ENCODE measurements at places on chromosomes 11 and 22.
A peak's percentile ranks its signal among the peaks of the same experiment; 100 is the strongest.

DNA sequence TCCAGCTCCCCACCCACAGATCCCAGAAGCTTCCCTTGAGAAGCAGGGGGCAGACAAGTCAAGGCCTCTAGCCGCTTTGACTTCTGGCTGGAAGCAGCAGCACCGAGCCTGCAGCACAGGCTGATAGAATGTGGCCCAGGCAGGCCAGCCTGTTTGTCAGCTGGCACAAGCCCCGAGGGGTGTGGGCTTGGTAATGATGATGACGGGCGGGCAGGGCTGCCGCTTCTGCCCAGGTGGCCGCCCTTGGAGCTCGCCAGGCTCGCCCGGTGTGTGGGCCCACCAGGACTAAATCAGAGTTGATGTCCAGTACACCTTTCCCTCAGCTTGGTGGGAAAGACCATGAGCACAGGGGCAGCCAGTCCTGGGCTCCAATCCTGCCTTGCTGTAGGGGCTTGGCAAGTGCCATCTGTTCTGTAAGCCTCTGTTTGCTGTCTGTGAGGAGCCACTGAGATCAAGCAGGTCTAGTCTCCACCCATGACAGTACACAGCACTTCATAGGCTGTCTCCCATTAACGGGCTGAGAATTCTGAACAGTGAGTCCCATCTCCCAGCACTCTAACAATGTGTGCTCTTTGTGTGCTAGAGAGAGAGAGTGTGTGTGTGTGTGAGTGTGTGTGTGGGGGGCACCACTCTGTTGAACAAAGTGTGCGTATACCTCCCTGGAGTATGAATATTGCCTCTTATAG is 26.8 kb downstream of the MICAL2 start:
- no peak for DNase-seq

DNA sequence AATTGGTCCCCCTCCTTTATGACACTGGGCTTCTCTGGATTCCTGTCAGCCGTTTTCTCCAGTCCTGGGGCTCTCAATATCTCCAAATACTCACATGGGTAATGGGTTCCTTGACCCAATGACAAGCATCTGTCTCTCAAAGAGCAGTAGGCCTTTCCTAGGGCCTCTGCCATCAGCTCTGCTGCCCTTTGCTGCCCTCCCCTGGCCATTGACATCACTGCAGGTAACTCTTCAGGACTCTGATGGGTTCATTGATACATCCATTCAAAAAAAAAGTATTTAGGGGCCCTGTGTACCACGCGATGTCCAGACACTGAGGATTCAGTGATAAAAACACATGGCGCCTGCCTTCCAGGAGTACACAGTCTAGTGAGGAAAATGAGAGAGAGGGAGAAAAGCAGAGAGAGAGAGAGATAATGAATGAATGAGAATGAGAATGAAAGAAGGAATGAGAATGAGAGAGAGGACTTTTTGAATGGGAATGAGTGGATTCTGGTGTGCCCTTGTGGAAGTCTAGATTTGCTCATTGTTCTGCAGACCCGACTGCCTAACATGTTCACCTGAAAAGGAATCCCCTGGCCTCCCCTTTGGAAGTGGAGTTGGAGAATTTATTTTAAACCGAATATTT is 42.6 kb upstream of the OLFML1 start:
- peak; percentile 93 for DNase-seq

GRCh38 chr11:94150704-94151685 is 22.4 kb downstream of the PANX1 start:
- DNase-seq, result no peak

GRCh38 chr22:18991821-18992442 is 55.8 kb upstream of the PRODH start:
- no peak for DNase-seq

- DNase-seq, result no peak
Measured at GRCh38 chr11:86278226-86278625, 23.8 kb upstream of the HIKESHI start.

- DNase-seq, result no peak
Measured at GRCh38 chr22:45683248-45683647, 11.6 kb downstream of the ATXN10 start.

- DNase-seq, result no peak
Measured at GRCh38 chr22:29481265-29482000, 1.4 kb downstream of the NEFH start.

- DNase-seq, result no peak
Measured at GRCh38 chr11:76124905-76125770, 81.2 kb downstream of the WNT11 start.

- no peak for DNase-seq
Measured at GRCh38 chr11:59728913-59729312, 15.3 kb upstream of the OR10V1 start.

- DNase-seq, result no peak
Measured at GRCh38 chr11:77302752-77303151, 1.3 kb upstream of the GDPD4 start.

DNA sequence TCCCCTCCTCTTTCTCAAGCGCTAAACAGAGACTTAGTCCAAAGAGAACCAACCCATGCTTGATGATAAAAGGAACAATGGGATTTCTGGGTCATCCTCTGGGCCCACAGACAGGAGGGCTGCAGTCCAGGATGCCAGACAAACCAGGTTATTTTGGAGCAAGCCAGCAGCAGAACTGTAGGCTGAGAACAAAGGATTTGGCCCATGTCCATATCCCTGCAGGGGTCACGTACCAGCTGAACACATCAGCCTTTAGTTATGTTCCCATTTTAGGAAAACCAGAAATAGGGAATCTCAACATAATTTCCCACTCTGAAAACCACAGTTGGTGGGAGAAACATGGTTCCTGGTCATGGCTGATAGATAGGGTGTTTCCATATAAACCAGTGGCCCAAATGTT is 533.6 kb upstream of the CADM1 start:
- DNase-seq, result no peak

DNA sequence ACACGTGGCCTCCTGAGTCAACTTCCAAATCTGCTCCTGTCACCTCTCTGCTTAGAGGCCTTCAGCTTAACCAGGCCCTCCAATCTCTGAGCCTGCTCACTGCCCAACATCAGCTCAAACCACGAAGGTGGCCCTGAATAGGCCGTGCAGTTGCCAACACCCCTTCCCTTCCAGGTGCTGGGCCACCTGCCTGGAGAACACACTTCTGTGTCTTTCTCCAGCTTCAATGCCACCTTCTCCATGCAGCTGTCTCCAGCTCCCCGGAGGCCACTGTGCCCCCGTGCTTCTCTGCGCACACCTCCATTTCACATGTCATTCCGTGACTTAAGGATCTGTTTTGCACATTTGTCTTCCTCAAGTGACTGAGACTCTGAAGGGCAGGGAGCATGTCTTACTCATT is 5.3 kb downstream of the RELA start:
- DNase-seq, result no peak

- DNase-seq, result peak; percentile 67
Measured at GRCh38 chr22:42317008-42317407, 46.6 kb upstream of the TCF20 start.

GRCh38 chr11:95442531-95443050 is 211.6 kb upstream of the SESN3 start:
- DNase-seq, result no peak

- peak; percentile 86 for DNase-seq
Measured at GRCh38 chr22:18075720-18076497, 1.9 kb upstream of the PEX26 start.

- no peak for DNase-seq
Measured at GRCh38 chr11:79121351-79121750, 319.5 kb downstream of the TENM4 start.

DNA sequence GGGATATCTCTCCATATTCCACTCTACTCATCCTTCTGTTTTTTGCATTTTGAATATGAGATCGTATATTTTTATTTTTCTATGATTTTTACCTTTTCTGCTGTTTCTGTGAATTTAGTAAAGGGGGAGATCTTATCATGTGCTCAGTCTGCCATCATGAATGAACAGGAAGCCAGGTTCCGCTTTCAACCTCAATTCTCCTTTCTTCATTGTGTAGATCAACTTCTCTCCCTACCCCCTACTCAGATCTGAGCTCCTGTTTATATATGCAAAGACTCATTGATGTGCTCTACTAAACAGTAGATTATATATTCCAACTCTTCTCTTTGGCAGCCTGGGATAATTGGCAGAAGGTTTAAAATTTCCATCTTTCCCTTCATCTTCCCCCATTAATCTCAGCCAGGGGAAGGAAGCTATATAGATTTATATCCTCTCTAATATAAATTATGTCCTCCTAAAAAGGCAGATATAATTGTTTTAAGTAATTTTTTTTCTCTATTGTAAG is 336.7 kb upstream of the PLET1 start:
- DNase-seq, result no peak

DNA sequence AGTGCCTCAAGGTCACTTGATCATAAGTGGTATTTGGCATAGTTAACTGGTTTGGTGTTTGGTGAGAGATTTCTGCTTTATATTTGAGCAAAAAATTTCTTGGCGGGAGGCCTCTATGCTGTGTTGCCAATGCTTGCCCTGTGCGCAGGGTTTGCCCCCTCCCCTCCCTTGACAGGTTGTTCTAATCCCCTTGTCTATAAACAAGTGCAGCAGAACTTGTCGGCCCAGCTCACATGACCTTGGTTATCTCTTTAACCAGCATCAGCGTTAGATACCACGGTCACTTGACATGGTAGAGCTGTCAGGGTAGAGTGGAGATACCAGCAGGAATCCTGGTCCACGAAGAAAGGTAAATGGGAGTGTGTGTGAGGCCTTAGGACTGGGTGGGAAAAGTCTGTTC is 35.6 kb downstream of the MARK2 start:
- DNase-seq, result no peak

- no peak for DNase-seq
Measured at GRCh38 chr22:24975125-24975640, 22.7 kb downstream of the KIAA1671 start.

GRCh38 chr11:32425761-32426160 is 9.6 kb downstream of the WT1 start:
- no peak for DNase-seq

GRCh38 chr22:44272401-44272771 is 40.4 kb downstream of the SHISAL1 start:
- no peak for DNase-seq

- DNase-seq, result no peak
Measured at GRCh38 chr11:129770993-129771392, 44.7 kb upstream of the TMEM45B start.

- peak; percentile 76 for DNase-seq
Measured at GRCh38 chr11:64654439-64654838, 63.4 kb downstream of the SLC22A12 start.

DNA sequence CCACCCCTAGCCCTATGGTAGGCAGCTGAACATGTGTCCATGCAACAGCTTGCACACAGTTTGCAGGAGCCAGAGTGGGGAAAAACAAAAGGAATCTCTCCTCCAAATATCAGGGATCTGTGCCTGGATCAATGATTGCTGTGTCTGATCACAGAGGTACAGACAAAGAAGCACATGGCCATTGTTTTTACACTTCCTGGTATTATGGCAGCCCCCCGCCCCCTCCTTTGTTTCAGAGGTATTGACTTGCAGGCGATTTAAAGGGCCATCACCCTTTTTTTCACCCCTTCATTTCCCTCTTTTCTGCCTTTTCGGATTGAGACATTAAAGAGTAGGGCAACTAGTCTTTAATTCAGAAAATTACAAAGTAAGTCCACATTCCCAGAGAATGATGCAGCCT is 453.0 kb upstream of the LUZP2 start:
- DNase-seq, result no peak

- no peak for DNase-seq
Measured at GRCh38 chr11:85823816-85824215, 12.9 kb upstream of the SYTL2 start.

GRCh38 chr11:12288212-12288930 is 89.0 kb upstream of the PARVA start:
- DNase-seq, result peak; percentile 90

DNA sequence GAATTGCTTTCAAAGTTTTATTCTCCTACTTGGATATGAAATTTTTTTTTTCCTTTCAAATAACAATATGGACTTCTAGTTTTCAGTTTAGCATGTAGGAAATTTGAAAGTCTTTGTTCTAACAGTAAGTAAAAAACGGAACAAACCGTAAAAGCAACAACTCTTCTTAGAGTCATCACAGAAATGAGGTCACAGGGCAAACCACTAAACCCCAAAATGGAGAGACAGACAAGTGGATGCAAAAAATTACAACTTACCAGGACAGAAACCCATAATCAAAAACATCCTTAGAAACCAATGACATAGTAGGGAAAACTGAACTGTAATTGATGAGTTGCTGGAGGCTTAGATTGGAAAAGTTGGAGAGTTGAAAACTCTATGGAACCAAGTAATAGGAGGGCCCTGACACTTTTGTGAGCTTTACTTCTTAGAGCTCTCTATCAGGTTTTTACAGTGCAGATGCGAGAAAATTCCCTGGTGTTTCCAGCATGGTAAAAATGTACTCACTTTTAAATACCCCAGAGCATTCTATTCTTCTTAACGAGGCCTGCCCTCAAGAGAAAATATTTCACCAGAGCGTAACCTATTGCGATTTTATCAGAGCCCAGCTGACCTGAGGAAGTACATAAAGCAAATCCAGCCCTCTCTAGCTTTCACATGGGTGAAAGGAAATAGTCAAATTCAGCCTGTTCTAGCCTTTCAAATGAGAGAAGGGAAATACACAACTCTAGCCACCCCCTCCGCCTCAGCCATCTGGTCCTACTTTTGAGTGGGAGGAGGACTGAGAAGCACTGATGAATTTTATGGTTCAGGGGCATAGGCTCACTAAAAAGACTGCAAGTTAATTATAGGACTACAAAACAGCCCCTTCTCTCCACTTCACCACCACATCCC is 39.1 kb downstream of the CASP12 start:
- DNase-seq, result no peak

- no peak for DNase-seq
Measured at GRCh38 chr22:30829901-30830550, 135.4 kb downstream of the OSBP2 start.

DNA sequence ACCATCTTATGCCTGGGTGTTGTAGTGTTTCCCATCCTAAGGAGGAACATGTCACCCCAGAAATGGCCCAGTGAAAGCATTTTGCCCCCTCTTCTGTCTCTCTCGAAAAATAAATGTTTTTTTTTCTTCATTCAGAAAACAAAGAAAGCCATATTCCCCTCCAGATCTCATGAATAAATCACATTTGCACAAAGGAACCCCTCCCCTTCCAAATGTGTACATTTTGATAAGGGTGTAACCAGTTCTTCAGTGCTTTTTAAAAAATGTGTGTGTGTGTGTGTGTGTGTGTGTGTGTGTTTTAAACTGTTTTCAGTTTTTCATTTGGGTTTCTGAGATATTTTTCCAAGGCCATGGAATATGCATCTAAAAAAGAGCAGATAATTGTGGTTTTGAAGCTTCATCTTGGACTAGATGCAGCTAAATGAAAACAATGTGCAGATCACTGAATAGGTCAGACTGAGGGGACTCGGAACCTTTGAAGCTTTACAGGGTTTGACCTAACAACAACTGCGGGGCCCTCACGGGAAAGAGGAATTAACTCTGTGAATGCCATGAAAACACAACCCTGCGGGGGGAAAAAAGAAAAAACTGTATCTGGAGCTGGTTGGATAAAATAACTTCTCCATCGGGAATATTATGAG is 76.4 kb downstream of the YAP1 start:
- no peak for DNase-seq

- DNase-seq, result no peak
Measured at GRCh38 chr11:41189701-41190436, 269.6 kb downstream of the LRRC4C start.

- DNase-seq, result no peak
Measured at GRCh38 chr11:29009426-29009825, 901.2 kb downstream of the METTL15 start.

Data from lower leg skin (tissue), 4 donors.